T-helper 2 cell (primary cell): ENCODE measurements at places on chromosomes 3 and 15.

DNA sequence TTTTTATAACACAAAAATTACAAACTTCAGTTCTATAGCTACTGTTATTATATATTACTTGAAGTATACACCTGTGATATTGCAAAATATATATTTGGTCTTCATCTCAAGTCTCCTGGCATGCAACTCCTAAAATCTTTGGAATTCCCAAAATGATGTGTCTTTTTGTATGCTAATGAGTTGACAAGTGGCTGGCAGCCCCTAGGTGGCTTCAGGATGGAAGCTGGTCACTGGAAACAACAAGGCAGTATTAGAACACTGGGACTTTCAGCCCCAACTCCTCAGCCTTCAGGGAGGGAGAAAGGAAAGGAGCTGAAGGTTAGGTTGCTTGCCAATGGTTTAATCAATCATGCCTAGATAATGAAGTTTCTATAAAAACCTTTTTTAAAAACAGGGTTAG, 112.0 kb downstream of the SCAPER start:
- DNase-seq = no peak

- no peak for DNase-seq
These were observed 259.5 kb downstream of the UACA start for GRCh38 chr15:70503798-70504298.

- no peak for DNase-seq
These were observed 7.2 kb upstream of the HHLA2 start for GRCh38 chr3:108289159-108289558.

GRCh38 chr15:67508407-67508806, 12.5 kb upstream of the C15orf61 start:
- no peak for DNase-seq

GRCh38 chr3:126732281-126733060, 28.4 kb downstream of the CHCHD6 start:
- no peak for DNase-seq

DNA sequence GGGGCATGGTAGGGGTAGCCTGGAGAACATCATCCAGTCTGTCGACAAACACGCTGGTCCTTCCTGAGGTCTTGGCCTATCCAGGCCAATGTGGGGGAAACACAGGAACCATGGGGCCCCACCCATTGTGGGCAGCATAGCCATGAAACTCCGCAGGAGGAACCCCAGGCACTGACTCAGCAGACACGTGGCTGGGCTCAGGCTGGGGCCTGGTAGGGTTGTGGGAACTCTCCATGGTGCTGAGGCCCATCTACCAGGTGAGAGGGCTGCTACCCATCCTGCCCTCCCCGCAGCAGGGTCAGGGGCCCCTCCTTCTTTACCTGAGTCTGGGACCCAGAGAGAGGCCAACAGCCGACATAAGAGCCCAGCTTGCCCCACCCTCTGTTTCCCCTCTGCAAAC, 22.6 kb upstream of the CACNA2D2 start:
- DNase-seq = no peak

GRCh38 chr3:55243678-55244077, 243.4 kb downstream of the WNT5A start:
- no peak for DNase-seq

- no peak for DNase-seq
These were observed 470.2 kb upstream of the RASGRP1 start for GRCh38 chr15:39034816-39035215.

GRCh38 chr3:34783876-34784275, 855.4 kb upstream of the ARPP21 start:
- DNase-seq = no peak

- no peak for DNase-seq
These were observed 222.0 kb upstream of the UBE2E2 start for GRCh38 chr3:22981166-22981565.

- DNase-seq = no peak
These were observed 762.2 kb upstream of the ALCAM start for GRCh38 chr3:104604326-104605010.

DNA sequence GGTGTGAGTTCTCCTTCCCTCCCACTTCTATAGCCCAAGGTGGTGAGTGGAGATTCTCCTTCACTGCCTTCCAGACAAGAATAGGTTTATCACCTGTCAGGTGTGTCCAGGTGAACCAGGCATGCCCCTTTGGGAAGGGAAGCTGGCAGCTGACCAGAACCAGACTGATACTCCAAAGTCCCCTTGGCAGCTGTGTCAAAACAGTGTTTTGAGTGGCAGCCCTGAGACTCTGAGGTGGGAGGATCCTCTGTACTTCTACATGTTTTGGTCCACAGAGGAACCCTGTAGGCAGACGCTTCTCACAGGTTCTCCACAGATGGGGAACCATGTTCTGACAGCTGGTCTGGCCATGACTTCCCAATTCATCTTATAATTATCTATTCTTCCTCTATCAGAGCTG, 30.1 kb downstream of the ISL2 start:
- DNase-seq = no peak

DNA sequence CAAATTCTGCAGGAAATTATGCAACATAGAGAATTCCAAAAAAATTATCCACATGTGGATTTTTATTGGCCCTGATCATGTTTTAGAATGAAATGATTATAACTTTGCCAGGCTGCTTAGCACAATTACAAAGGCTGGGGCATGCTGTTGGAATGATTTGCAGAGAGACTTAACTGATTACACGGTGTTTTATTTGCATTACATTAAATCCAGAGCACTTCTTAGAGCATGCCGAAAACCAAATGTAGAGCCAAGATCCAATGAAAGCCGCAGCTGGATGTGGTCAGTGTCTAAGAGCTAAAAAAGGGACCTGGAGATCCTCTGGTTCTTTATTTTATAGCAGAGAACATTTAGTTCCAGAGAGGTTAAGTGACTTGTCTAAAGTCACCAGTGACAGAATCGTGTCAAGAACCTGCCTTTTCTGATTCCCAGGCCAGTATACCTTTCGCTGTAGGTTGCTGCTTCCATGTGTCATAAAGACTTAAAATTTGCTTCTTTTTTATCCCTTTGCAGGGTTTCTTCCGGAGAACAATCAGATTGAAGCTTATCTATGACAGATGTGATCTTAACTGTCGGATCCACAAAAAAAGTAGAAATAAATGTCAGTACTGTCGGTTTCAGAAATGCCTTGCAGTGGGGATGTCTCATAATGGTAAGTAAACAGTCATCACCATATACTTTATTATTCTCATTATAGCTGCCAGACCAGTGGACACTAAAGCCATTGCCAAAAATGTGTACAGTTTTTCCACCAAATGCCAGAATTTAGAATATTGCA, 92.0 kb upstream of the TSEN2 start:
- DNase-seq = no peak

DNA sequence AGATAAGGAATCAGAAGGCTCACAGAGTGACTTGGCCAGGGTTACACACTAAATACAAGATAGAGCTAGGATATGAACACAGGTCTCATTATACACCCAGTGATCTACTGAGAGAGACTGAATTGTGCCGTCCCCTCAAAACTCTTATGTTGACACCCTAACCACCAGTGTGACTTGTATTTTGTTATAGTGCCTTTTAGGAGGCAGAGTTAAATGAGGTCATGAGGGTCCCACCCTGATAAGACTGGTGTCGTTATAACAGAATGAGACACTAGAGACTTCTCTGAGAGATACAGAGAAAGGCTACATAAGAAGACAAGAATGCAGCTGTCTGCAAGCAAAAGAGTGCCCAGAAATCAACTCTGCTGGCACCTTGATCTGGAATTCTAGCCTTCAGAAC, 12.6 kb downstream of the KPNA1 start:
- DNase-seq = no peak

DNA sequence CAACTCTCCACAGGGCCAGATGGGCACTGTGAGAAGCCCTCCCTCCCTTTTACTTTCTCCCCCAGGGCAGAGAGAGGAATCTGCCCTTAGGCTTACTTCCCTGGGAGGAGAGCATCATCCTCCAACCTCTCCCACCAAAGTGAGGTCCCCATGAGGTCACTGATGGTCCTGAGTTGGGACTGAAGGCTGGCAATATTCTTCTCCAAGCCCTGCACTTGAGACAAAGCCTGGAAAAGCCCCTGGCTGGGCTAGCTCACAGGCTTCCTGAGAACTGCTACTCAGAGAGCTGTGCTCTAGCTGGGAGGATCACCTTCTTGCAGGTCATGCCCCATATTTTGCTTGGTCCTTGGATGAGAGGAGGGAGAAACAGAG, 110.0 kb upstream of the MEF2A start:
- DNase-seq = no peak

GRCh38 chr3:63557912-63558311, 94.6 kb upstream of the SNTN start:
- no peak for DNase-seq

DNA sequence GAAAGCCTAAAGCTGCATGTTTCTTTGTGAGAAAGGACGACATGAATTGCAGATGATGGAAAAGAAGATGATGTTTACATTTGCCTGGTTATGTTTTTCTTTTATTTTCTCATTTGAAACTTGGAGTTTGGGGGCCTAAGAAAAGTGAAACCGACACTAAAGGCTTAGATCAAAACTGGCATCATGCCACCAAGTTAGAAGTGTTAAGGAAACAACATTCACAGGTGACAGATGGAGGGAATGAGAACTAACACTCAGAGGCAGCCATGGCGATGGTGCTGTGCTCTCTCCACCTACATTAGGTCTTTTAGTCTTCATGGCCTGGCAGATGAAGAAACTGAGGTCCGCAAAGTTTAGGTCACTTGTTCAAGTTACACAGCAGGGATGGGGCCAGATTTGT, 923.6 kb downstream of the TUSC7 start:
- no peak for DNase-seq

- DNase-seq = peak; percentile 58
These were observed 11.9 kb downstream of the ATP8B4 start for GRCh38 chr15:50107157-50107556.

DNA sequence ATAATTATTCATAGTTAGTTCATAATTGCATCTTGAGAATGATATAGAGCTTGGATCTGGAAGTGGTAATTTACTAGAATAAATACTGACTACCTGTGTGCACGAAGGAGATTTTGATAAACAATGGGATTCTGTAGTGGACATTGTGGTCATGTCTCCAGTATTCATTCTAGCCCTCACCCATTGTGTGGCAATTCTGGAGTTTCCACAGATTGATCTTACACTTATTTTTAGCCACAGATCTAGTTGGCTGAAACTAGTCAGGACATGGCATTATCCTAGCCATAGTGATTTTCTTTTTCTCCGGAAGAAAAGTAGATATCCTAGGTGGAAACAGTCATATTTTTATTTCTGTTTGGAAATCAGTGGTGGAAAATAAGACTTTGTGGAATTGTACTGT, 833.1 kb downstream of the NAALADL2 start:
- DNase-seq = no peak

DNA sequence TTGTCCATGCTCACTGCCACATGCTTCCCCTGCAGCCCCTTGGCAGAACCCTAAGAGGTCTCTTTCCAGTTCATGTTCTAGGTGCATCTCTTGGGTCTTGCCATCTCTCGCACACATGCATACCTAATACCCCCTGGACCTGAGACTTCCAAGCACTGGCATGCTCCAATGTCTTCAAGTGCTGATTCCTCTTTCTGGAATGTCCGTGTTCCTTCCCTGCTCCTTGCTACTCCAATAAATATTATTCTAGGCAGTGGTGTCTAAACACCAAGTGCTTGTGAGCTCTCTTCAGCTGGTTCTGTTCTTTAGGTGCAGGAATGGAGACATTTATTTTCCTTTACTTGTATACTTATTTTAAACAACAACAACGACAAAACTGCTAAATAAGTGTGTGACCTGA, 370.1 kb downstream of the LPP start:
- DNase-seq = no peak

GRCh38 chr15:90038632-90039095, 37.5 kb downstream of the ZNF710 start:
- DNase-seq = no peak

DNA sequence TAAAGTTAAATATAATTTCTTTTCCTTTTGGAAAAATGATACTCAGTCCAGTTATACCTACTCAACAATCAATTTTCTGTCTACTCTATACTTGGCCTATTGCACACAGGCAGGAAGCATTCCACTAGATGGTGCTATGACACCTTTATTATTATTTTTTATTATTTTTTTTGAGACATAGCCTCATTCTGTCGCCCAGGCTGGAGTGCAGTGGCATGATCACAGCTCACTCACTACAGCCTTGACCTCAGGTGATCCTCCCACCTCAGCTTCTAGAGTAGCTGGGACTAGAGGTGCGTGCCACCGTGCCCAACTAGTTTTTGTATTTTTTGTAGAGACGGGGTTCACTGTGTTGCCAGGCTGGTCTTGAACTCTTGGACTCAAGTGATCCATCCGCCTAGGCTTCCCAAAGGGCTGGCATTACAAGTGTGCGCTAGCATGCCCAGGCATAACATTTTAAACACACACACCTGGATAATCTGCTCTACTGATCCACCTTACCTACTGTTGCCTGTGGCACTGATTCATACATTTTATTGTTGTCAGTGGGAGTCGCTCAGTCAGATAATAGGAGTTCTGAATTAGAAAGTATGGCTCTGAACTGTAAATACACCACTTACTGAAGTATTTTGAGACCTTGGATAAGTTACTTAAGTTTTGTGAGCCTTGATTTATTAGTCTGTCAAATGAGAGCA, 56.2 kb downstream of the EIF3J start:
- DNase-seq = no peak

- no peak for DNase-seq
These were observed 281.4 kb upstream of the SLCO3A1 start for GRCh38 chr15:91572110-91572509.

- DNase-seq = no peak
These were observed 91.9 kb downstream of the WDR76 start for GRCh38 chr15:43918717-43919116.
